ENCODE measurements at places on chromosomes 6 and 20. TPM values are rescaled to one million over a fixed set of nuclear protein-coding genes. Genes with fewer than 3 reads are reported as not detected.

DNA sequence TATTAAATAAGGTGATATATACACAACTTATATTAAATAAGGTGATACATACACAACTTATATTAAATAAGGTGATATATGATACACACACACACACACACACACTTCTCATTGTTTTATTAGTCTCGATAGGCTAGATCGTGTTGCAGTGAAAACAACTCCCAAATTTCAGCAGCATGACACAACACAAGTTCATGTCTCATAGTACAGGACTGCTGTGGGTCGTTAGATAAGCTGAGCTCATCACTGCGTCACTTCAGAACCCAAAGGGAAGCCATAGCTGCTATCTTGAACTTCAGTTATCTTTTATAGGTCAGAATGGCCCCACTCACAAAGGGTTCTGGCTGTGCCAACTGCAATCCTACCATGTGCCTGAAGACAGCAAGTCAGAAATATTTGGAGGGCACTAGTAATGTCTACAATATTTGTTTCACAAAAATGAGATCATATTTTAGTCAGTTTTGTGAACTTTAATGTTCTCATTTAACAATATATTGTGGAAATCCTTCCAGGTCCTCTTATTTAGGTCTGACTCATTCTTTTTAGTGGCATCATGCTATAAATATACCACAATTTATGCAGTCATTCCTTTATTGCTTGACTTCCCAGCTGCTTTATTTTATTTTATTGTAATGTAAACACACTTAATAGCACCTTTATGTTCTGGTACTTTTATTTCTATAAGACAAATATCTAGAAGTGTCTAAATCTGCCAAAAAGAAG lies 290.2 kb downstream of the PHACTR1 start:
- DNase-seq = no peak

- DNase-seq = no peak
These were observed 13.4 kb downstream of the C20orf173 start for GRCh38 chr20:35515949-35516645.

- DNase-seq = no peak
These were observed 1.8 kb downstream of the PKIG start for GRCh38 chr20:44584162-44584561.

DNA sequence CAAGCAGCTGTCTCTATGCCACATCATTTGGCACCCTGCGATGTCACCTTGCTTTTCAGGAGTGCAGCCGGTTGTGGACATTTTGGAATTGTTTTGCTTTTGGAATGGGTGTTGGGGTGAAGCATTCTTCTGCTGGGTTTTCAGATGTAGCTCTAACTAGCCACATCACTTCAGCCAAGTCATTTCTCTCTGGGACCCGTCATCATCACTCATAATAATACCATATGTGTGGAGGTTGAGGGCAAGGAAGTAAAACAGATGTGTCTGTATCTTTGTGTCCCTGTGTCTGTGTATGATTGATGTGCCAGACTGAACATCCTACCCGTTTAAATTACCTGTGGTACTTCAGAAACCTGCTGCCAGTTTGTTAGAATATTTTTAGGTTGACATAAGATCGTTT lies 49.5 kb upstream of the TULP4 start:
- no peak for DNase-seq

DNA sequence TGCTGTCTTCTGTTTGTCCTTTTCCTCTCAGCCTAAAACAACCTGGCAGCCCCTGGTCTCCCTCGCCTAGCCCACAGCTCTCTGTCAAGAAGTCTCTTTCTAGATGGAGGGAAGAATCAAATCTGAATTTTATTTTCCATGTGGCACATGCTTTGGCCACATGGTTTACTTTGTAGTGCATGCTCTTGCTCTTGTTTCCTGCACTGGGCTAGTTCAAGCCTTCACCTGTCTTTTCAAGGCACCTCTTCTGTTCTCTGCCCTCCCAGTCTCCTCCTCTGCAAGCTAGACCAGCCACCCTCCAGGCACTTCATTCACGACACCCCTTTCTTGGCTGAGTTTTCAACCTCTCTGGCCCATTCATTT lies 7.6 kb downstream of the PPP1R14C start:
- DNase-seq = no peak

DNA sequence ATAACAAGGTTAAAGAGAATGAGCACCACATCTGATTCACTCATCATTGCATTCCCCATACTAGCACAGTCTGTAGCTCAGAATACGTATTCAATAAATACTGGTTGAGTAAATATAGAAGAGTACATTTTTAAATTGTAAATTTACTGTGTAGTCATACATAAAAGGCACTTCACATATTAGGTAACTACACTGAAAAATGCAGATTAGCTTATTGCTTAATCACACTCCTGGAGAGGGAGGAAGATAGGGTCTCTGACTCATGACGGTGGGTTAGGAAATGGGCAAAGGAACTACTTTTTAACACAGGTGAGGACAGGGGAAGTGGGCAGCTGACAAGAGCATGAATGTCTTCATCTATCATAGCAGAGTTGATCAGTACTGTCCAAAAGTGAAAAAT lies 133.2 kb downstream of the TBC1D32 start:
- DNase-seq = no peak

- no peak for DNase-seq
These were observed 155.3 kb upstream of the ZNF217 start for GRCh38 chr20:53748821-53749421.

DNA sequence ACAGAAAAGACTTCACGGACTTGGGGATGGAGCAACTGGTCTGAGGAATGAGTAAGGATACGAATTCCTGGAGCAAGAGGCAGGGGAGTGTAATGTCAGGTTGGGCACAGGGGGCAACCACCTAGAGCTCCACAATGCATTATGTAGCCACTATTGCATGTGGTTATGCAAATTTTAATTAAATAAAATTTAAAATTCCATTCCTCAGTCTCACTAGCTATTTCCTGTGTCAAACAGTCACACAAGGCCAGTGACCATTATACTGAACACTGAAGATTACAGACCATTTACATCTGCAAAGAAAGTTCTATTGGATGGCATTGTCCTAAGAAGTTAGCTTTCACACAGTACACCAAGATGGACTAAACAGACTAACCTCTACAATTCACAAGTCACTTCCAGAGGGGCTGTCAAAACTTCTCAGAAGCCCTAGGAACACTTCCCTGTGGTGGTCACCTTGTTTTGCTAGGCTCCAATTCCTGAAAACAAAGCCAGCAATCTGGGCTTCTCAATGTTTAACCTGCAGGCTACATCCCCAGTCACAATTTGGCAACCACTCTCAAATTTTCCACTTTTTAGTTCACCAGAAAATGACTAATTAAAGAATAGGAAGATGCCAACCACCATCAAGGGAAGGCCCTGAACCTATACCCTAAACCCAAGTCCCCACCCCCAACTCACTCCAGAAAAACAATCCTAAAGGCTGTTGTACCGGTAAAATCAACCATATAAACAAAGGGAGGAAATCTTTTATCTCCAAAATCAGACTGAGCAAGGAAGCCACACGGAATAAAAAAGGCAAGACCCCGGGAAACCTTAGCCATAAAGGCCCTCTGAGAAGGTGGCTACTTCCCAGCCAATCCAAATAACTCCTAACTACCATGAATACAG lies 34.2 kb upstream of the C20orf203 start:
- no peak for DNase-seq

DNA sequence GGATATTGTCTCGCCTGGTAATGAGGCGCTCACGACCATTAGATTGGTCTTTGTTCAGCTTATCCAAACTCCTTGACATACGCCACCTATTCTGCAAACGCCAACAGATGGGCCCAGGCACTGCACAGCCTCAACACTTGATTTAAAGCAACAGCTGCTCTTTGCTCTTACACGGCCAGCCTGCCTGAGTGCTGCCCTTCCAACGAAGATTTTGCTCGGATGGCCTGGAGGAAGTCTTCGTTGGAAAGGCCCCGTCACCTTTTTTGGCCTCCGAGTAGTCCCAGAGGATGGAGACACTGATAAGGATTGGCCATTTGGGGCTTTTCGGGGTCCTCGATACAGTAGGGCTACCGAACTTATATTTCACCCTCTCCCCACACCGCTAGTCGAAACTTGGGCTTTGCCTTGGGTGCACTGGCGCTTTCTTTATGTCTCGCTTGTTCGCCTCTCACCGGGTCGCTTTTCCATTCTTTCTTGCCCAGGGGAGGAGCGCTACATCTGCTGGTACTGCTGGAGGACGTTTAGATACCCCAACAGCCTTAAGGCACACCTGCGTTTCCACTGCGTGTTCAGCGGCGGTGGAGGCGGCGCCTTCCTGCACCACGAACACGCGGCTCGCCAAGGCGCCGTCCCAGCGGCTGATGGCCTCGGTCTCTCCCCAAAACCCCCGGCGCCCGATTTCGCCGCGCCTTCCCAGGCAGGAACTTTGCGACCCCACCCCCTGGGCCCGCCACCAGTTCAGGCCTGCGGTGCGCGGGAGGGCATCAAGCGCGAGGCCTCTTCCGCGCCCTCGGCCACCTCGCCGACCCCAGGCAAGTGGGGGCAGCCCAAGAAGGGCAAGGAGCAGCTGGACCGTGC lies 6.1 kb downstream of the PRDM13 start:
- DNase-seq = no peak

DNA sequence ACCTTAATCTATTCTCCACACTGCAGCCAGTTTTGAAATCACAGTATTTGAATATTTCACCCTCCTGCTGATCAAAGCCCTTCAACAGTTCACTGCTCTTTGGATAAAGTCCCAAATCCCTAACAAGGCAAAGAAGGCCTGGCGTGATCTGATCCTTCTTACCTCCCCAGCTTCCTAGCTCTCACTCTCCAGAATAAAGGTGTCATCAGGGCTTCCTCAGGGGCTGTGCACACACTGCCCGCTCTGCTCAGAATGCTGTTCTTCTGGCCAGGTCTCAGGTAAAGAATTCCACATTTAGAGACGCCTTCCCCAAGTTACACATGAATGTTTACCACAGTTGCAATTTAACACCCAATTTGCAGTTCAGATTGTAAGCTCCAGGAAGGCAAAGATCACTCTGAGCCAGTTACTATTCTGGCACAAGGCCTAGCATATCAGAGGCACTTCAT lies 58.9 kb upstream of the MCM9 start:
- no peak for DNase-seq

DNA sequence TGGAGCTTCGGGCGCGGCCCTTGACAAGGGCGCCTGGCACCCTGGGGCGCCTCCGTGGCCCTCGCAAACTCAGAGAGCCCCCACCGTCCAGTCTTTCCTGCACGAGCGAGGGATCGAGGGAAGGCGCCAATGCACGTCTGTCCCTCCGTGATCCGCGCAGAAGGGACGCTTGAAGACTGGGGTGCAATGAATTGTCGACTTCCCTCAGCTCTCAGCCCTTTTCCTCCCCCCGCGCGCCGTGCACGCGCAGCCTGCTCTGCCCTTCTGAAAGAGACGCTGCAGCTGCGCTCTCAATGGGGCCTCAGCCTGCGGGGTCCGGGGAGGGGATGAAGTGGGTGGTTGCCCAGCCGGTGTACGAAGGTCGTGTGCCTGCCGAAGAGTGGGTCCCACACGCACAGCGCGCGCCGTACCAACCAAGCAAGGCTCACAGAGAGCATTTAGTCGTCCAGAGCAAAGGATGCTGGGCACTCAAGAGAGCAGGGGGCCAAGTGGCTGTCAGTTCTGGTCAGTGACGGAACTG lies 5.5 kb upstream of the SOX4 start:
- peak; percentile 64 for DNase-seq

DNA sequence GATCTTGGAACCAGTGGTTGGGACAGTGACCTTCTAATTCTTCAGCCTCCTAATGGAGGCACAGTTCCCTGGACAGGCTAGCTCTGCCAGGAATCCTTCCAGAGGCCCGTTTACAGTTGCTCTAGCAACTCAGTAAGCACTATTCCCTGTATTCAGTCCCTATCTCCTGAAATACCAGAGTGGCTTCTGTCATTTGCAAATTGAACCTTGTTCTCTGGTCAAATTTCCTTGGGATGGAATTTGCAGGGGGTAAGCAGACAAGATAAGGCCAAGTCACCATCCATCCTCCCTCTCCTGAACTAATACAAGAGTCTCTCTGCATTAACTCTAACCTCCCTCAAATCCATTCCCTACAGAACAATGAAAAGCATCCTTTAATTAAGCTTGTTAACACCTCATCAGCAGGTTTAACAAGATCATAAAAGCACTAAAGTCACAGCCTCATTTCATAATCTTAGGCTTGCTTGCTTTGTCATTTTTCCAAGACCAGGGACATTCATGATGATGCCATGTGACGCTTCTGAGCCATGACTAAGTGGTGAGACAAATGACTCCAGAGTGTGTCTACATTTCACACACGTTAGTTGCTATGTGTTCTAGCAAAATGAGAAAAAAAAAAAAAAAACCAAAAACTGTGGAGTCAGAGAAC lies 37.1 kb downstream of the SLC22A23 start:
- no peak for DNase-seq

- DNase-seq = no peak
These were observed 124.1 kb downstream of the PREX1 start for GRCh38 chr20:48703511-48704219.

GRCh38 chr20:52975029-52975732 lies 3.0 kb downstream of the TSHZ2 start:
- DNase-seq = no peak

DNA sequence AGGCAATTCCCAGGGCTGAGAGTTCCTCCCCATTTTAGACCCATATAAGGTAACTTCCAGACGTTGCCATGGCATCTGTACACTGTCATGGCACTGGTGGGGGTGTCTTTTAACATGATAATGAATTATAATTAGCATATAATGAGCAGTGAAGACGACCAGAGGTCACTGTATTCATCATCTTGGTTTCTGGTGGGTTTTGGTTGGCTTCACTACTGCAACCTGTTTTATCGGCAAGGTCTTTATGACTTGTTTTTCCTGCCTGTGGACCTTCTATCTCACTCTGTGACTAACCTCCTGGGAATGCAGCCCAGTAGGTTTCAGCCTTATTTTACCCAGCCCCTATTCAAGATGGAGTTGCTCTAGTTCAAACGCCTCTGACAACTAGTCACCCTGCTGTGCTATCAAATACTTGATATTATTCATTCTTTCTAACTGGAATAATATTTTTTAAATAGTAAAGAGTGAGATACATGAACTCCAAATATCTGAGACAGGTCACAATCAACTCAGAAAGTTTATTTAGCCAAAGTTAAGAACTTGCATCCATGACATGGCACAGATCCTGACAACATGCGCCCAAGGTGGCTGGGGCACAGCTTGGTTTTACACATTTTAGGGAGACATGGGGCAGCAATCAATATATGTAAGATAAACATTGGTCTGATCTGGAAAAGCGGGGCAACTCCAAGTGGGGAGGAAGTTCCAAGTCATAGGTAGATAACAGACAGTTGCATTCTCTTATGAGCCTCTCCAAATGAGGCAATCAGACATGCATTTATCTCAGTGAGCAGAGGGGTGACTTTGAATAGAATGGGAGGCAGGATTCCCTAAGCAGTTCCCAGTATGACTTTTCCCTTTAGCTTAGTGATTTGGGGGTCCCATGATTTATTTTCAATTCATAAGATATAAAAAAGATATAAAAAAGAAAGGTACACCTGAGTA lies 1.2 kb upstream of the UFL1 start:
- DNase-seq = no peak

GRCh38 chr6:56572788-56573471 lies 69.8 kb downstream of the DST start:
- DNase-seq = no peak

Gene C6orf141
- total RNA-seq = 9.4 TPM

Gene DLGAP4
- 22.0 TPM for total RNA-seq

Gene PBOV1
- not detected for total RNA-seq

Gene OR2H1
- not detected for total RNA-seq

Gene OLIG3
- total RNA-seq = not detected

Gene PACSIN1
- not detected for total RNA-seq

Gene TRAPPC3L
- 0.80 TPM for total RNA-seq

Data from breast epithelium (tissue), 4 donors.